CD4-positive, alpha-beta T cell treated with Interleukin-17A for 4 hours (primary cell): ENCODE measurements at places on chromosomes 1 and 21.
A peak's percentile ranks its signal among the peaks of the same experiment; 100 is the strongest.

GRCh38 chr1:194268839-194269238, 1082.4 kb upstream of the B3GALT2 start:
- DNase-seq = no peak

- DNase-seq = no peak
Observed at GRCh38 chr21:34004974-34005373, 68.4 kb upstream of the MRPS6 start.

- DNase-seq = no peak
Observed at GRCh38 chr1:8860738-8861516, 17.6 kb downstream of the ENO1 start.

DNA sequence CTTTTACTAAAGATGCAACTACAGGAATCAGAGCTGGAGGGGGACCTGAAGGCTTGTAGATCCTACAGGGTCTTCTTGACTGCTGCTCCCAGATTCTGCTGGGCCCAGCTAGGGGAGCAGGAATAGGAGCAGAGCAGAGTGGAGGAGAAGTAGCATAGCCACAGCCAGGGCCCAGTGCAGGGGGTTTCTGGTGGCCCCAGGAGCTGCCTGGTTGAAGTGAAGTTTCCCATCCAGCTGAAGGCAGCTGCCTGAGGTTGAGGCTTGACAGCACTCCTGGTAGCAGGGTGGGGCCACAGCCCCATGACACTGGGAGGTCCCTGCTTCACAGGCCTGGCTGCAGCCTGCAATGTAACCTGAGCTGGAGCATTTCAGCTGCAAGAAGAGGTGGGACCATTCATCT, 2.0 kb upstream of the INPP5B start:
- no peak for DNase-seq

GRCh38 chr1:8425150-8425780, 107.4 kb downstream of the SLC45A1 start:
- DNase-seq = no peak

- peak; percentile 37 for DNase-seq
Observed at GRCh38 chr1:209674957-209675564, at the start of gene G0S2. Gene G0S2 (plus strand): TSS chr1:209675412. CDS start chr1:209675685, 273 bp downstream.

DNA sequence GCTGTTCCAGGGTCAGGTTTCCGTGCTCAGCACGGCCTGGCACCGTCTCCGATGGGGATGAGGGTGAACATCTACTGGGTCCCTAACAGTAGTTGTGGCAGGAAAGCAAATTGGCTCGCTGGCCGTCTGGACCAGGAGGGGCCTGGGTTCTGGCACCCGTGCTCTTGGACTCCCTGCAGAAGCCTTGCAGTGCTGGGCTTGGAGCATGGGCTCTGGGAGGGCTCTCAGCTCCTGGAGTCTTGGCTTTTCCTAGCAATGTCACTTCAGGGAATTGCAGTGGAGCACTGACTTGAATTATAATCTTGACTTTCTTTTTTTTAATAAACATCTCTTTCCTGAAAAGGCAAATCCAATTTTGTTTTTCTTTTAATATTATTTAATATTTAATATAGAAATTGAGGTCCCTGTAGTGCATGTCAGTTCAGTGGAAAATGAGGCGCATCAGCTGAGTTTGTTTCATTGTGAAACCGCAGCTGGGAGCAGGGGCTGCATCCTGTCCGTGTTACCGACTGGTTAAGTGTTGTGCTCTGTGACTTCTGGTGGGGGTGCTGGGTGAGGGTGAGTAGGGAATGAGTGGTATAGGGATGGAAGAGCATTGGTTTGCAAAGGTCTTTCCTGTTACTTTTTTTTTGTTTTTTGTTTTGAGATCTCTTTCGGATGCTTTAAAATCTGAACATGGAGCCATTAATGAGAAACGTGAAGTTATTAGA, 64.1 kb downstream of the PEX14 start:
- DNase-seq = no peak

GRCh38 chr1:87673309-87673708, 344.6 kb downstream of the LMO4 start:
- DNase-seq = no peak

- no peak for DNase-seq
Observed at GRCh38 chr1:155170101-155170785, 2.9 kb downstream of the KRTCAP2 start.

DNA sequence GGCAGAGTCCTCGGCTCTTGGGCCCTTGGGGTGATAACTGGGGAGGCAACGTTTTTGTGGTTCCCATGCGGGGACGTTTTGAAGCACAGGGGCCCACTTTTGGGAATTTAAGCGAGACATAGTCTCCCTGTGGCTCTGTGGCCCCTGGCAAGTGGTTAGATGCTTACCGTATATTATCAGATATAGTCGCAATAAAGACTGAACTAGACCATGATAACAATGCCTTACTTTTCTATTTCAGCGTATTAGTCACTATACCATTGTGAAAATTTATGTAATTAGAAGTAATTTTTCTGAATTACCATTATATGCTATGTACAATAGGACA, 538 bp upstream of the RCAN1 start:
- DNase-seq = no peak

GRCh38 chr1:56255516-56256152, 323.7 kb downstream of the PLPP3 start:
- DNase-seq = no peak

DNA sequence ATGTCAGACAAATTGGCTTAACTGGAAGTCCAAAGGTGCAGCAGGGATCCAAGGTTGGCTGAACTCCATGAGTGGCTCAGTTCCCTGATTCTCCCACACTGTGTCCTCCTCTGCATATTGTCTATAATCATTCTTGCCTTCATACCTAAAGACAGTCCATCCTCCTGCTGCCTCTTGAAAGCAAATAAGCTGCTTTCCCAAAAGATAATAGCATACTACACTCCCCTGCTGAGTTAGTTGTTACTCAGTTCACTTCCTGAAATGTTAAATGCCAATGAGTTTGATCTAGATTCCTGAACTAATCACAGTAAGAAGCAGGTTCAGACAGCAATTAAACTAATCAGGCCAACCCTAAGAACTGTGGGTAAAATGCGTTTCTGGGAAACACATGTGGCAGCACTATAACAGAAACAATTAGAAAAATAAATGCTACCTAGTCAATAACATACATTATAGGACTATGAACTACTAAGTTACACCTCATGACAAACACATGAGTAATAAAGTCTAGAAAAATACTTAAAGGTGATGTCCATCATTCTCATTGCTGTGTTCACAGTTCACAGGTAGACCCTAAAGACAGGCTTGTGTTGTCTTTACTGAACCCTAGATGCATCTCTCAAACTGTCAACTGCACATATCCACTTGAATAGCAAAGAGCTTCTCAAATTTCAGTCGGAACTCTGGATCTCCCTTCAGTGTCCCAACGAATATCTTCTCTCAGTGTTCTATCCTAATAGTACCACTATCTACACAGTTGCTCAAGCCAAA, 50.8 kb upstream of the BOLA1 start:
- DNase-seq = no peak

- DNase-seq = no peak
Observed at GRCh38 chr1:53678507-53678906, 60.5 kb downstream of the GLIS1 start.

DNA sequence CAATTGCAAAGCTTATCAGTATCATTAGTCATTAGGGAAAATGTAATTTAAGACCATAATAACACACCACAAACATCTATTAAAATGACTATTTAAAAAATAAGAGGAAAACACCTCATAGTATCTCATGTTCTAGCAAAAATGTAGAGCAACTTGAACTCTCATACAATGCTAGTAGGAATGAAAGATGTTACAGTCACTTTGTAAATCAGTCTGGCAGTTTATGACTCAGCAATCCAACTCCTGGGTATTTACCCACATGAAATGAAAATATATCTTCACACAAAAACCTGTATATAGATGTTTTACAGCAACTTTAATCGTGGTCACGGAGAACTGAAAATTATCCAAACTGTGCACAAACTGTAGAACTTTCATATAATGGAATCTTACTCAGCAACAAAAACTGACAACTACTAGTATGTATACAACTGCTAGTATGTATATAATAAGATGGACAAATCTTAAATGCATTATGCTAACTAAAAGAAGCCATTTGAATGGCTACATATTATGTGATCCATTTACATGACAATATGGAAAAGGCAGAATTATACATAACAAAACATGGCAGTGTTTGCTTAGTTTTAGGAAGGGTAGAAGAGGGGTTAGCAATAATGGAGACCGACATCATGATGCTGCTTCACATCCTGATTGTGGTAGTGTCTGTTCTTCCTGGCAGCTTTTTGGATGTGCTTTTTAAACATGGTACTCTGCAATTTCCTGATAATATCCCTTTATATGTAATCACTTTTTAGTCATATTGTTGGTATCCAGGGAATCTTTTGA, 267.0 kb downstream of the KCTD3 start:
- DNase-seq = no peak

- DNase-seq = no peak
Observed at GRCh38 chr1:28860332-28861073, 48.5 kb downstream of the OPRD1 start.

DNA sequence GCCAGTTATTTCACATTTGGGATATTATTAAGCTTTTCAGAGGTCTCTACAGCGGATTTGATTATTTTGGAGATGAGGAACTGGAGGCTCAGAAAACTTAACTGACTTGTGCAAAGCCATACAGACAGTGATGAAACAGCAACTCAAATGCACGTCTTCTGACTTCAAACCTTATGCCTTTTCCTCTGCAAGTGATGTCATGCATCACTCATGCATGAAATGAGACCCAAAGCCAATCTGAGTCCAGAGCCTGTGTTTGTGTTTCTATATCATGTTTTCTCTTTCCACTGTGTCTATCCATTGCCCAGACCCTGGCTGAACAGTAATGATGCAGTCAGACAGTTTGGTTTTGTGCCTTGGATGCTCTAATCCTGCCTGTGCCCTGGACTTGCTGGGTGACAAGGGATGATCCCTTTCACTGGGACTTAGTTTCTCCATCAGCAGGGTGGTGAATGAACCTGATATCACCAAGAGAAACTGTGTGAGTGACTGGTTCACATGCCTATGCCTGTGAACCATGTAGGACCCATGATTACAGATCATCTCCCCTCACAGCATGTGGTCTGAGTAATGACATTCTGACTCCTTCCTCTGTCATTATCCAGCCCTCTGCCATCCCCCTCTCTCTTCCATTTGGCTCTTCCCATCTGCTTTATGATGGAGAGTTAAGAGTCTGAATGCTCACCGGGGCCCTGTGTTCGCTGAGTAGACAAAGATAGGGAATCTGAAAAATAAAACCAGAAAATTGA, 33.4 kb downstream of the SLAMF6 start:
- DNase-seq = no peak

- DNase-seq = no peak
Observed at GRCh38 chr1:64116537-64116936, 86.9 kb upstream of the UBE2U start.

- DNase-seq = no peak
Observed at GRCh38 chr1:67978890-67979516, 71.4 kb downstream of the DIRAS3 start.

DNA sequence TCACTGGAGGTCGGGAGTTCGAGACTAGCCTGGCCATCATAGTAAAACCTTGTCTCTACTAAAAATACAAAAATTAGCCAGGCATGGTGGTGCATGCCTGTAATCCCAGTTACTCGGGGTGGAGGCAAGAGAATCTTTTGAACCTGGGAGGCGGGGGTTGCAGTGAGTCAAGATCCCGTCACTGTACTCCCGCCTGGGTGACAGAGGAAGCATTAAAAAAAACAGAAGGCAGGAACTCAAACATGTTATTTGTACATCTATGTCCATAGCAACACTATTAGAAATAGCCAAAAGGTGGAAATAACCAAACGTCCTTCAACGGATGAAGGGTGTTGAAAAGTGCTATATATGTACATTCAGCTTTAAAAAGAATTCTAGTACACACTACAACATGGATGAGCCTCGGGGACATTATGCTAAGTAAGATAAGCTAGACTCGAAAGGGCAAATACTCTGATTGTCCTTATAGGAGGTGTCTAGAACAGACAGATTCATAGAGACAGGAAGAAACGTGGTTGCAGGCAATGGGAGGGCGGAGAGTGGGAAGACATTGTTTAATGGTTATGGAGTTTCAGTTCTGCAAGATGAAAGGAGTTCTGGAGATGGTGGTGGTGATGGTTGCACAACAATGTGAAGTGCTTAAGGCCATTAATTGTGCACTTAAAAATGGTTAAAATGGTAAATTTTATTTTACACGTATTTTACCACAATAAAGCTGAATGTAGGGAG, 19.2 kb downstream of the NLRP3 start:
- no peak for DNase-seq

DNA sequence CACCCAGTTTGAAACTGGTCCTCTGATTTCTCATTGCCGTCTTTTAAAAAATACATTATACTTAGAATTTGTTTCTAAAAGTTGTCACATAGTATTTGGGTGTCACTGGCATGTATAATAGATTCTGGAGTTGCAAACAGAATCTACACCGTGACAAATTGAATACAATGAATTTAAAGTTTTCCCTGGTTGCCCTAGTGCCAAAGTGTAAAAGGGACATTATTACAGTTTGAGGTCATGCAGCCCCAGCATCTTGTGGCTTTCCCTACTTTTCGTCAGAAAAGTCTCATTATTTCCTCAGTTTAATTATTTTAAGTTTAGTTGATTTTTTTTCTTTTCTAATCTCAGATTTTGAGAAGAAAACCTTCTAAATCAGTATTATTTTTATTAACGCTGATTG, 155.9 kb downstream of the DISP1 start:
- DNase-seq = no peak

- no peak for DNase-seq
Observed at GRCh38 chr1:245177071-245177900, 22.5 kb downstream of the KIF26B start.

GRCh38 chr1:12014141-12014991, 4.9 kb upstream of the MIIP start:
- no peak for DNase-seq

DNA sequence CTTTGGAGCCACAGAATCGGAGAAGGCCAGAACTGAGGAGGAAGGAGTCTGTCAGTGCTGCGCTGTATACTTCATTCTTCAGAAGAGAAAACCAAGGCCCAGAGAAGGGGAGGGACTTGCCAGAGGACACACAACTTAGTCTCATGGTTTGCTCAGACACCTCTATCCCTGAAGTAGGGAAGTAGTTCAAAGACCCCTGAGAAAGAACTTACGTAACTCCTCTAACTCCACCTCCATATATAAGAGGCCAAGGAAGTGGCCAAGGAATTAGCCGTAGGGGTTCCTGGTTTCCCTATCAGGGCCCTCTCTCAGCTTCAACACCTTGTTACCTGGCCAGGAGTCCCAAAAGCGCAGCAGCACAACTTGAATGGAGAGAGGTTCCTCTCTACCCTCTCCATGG, 580 bp upstream of the NECTIN4 start:
- no peak for DNase-seq

- DNase-seq = no peak
Observed at GRCh38 chr21:41536827-41537103, 28.8 kb upstream of the TMPRSS2 start.

- no peak for DNase-seq
Observed at GRCh38 chr1:116904791-116905320, 4.9 kb upstream of the PTGFRN start.
